ENCODE measurements at places on chromosomes 7 and 10.

GRCh38 chr10:33258967-33259366 is 75.5 kb downstream of the NRP1 start:
- peak; percentile 53 for DNase-seq

DNA sequence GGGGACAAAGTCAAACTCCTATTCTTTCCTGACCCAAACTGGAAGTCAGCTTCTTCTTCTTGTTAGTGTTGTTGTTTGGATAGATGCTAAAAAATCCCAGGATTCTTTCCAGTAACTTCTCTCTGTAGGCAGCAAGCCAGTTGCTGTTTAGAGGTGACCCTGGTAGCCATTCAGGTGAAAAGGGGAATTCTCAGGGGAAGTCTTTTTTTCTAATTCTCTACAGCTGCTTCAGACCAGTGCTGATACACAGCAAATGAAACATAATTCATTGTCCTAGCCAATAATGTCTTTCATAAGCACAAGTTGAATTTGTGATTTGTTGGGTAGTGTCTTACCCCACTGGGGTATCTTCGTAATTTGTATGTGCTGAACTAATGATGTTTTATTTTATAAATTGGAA is 357.3 kb downstream of the BBS9 start:
- DNase-seq = no peak

GRCh38 chr7:105788816-105789349 is 87.5 kb downstream of the ATXN7L1 start:
- no peak for DNase-seq

DNA sequence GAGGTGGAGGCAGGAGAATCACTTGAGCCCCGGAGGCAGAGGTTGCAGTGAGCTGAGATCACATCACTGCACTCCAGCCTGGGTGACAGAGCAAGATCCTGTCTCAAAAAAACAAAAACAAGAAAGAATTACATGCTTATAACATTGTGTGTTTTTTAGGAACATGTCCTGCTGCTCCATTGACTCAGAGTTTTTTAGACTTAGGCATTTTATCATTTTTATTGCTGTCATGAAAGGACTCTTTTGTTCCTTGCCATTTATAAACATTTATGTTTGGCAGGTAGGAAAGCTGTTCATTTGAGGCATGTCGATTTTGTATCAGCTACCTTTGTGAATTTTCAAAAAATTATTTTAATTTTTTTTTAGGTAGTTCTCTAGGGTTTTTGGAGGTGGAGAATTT is 20.3 kb downstream of the COL26A1 start:
- no peak for DNase-seq

- no peak for DNase-seq
Measured at GRCh38 chr10:5603091-5603847, 63.1 kb downstream of the ASB13 start.

DNA sequence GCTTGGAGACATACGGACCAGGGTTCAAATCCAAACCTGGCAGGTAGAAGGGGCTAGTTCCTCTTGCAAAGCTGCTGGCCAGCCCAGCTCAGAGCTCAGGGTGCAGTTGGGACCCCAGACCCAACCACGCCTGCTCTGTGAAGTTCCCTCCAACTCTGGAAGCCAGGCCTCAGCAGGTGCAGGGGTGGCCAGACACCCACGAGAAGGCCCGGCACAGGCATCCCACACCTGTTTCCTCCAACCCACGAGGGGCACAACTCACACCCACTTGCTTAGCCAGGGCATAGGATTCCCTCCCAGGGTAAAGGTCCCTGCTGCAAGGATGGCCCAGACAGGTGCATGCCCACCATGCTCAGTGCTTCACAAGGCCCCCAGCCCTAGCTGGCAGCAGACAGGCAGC is 262.4 kb downstream of the GRID1 start:
- no peak for DNase-seq

- DNase-seq = peak; percentile 61
Measured at GRCh38 chr7:134176037-134176350, 48.9 kb downstream of the LRGUK start.

DNA sequence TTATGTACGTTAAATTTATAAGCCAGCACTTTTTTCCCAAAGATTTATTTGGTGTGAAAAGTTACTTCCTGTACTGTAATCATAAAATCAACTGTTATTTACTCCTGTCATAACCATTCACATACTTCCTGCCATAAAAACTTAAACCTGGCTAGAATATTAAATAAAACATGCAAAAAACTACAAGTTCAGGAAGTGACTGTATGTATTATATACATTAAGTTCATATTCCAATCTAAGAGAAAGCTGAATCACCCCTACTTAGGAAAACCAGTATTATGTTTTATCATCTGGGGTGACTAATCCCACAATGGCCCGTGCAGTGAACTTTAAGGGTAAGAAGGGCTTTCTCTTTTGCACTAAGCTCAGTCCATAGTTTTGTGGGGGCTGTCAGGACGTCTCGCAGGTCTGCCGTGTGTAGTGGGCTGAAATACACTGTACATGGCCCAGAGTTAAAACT is 183.7 kb upstream of the KLF14 start:
- peak; percentile 73 for DNase-seq

- no peak for DNase-seq
Measured at GRCh38 chr10:8092428-8092827, 37.9 kb downstream of the GATA3 start.

- DNase-seq = no peak
Measured at GRCh38 chr10:113138937-113139585, 189.0 kb downstream of the TCF7L2 start.

- DNase-seq = peak; percentile 48
Measured at GRCh38 chr10:77087366-77087765, 550.2 kb downstream of the KCNMA1 start.

GRCh38 chr7:134768243-134768642 is 11.2 kb upstream of the CALD1 start:
- no peak for DNase-seq

DNA sequence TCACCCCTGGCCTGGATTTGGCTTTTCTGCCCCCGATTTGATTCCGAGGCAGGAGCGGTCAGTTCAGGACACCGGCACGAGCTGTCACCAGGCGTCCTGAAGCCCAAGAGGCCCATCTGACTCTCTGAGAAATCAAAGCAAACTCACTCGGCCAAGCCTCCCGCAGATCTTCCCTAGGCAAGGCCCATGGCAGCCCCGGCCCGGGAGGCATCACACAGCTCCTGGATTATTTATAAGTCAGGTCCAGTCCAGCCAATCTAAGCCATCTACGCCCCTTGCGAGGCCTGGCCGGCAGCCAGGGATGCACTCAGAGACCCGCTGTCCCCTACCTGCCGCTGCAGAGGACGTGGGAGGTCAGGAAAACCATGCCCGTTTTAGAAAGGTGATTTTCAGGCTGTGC is 87.3 kb upstream of the DIP2C start:
- DNase-seq = no peak

- DNase-seq = no peak
Measured at GRCh38 chr10:102113261-102113955, 6.8 kb downstream of the LDB1 start.

GRCh38 chr10:128147669-128148068 is 21.4 kb upstream of the MKI67 start:
- DNase-seq = peak; percentile 98

DNA sequence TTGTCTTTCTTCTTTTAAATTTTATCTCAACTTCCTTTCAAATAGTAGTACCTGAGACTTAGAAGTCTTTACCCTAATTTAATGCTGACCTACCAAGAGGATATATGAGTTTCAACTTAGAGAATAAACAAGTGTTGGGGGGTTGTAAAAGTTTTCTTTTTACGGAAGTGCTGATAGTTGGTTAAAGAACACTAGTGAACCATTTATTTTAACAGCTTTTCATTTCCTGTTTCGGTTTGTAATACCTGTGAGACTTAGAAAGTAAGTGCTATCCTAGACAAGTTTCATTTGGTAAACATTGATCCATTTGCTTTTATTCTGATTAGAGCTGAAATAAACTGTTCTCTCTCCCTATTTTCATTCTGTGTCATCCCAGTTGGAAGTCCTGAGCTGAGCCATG is 683.1 kb upstream of the SORCS1 start:
- no peak for DNase-seq

DNA sequence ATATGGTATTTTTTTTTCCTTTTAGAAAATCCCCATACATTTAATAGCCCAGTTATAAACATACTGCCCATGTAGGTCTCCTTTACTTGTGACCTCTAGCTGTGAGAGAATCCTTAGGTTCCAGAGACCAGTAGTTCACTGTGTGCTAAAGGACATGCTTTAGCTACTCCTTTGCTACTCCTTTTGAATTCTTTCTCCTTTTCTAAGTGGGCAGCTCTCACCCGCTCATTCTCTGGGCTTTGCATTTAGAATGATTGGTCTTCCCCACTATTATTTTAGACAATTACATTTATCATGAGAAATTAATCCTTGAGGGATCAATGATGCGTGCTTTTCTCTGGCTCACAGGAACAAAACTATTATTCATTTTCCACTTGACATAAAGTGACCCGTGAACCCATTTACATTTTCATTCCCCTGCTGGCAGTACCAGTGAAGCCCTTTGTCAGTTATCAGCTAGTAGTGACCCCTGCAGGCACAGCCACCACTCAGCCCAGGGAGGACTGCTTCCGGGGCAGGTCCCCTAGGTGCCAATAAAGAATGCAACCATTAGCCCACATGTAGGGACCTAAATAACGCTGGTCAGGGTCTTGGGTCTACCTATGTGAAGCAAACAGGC is 844.3 kb downstream of the CNTNAP2 start:
- no peak for DNase-seq

GRCh38 chr7:100677308-100678267 is 4.0 kb downstream of the GNB2 start:
- no peak for DNase-seq

- DNase-seq = peak; percentile 39
Measured at GRCh38 chr10:77431209-77431611, 206.4 kb downstream of the KCNMA1 start.

- no peak for DNase-seq
Measured at GRCh38 chr7:120873401-120873800, 15.5 kb upstream of the TSPAN12 start.

- DNase-seq = no peak
Measured at GRCh38 chr7:139523199-139523941, at the start of gene CLEC2L. Gene CLEC2L (plus strand): TSS chr7:139523685. CDS start chr7:139523928, 243 bp downstream.

DNA sequence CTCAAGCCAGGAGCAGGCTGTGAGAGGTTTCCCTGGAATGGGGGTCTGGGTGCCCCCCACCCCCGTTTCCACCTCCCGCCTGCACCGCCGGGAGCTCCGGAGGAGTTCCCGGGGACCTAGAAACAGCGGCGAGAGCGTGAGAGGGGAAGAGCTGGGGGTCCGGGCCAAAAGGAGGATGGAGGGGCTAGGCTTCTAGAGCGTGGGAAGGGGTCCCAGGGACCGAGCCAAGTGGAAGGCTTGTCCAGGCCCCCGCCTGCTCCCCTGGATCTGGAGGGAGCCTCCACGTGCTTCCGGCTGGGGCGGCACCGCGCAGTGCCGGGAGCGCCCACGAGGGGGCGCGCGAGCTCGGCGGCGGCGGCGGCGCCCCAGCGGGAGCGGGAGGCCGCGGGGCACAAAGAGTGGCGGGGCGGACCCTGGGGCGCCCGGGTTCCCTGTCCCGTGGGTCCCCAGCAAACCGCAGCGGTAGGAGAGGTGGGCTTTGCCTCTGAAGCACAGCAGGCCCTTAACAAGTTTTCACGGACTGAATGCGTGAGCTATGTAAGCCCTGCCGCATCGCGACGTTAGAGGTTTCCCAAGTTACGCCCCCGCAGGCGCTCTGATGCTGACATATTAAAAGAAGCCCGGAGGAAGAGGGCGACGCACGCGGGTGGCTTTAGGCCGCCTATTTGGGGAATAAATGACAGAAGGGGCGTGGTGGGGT is 104.4 kb upstream of the LRRC4 start:
- peak; percentile 36 for DNase-seq

DNA sequence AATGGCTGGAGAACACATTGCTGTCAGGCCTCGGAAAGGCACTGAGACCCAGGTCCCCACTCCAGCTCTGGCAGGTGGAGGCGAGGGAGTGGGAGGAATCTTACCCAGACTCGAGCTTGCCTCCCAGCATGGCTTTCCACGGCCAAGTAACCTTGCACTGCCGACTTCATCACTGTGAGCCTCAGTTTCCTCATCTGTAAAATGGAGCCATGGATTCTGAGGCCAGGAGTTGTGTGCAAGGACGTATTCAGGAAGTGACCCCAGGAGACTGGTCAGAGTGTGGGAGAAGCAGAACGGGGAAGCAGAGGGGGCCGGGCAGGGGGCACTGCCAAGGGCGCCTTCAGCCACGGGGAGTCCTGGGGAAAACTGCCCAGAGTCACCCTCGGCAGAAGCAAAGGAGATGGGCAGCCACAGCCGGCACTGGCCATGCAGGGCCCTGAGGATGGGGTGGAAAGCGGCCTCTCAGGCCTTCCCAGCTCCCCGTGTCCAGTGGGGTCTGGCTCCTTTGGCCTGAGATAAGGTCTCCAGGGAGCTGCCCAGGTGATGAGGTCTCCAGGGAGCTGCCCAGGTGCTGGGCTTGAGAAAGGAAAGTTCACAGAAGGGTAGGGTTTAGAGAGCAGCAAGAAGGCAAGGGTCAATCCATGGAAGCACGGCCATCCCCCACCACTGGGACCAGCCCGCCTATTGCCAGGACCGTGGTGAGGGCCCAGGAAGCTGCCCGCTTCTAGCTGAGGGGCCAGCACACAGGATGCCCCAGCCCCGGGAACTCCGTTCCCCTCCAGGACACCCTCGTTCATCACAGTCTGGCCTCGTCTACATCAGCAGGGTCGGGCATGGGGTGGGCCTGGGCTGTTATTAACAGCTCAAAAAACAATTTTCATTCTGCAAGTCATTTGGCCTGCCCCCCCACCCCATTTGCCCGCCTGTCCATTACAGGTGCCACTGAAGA is 34.3 kb upstream of the EN2 start:
- DNase-seq = no peak

DNA sequence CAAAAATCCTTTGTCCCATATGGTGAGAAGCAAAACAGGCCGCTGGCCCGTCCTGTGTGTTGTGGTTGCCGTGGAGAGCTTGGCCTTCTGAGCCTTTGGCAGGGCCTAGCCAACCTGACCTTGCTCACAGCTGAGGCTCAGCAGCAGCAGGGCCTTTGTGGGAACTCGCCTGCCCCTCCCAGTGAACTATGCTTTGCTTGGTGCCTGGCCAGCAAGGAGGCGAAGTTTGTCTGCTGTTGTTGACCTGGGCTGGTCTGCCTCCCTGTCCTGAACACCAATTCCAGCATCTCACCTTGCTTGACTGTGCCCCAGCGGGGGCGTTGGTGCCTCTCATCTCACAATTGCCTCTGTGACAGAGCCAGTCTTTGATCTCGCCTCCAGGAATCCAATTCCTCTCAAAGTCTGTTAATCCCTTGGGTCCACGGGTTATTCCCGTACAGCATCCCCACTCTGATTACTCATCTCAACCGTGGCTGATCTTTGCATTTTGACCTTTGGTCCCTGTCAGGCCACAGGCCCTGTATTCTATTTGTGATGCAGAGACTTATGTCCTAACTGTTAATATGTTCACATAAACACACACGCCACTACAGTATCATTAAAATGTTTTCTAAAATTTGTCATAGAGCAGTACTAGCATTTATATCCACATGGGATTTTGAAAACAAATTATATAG is 22.6 kb downstream of the EPDR1 start:
- DNase-seq = peak; percentile 38

DNA sequence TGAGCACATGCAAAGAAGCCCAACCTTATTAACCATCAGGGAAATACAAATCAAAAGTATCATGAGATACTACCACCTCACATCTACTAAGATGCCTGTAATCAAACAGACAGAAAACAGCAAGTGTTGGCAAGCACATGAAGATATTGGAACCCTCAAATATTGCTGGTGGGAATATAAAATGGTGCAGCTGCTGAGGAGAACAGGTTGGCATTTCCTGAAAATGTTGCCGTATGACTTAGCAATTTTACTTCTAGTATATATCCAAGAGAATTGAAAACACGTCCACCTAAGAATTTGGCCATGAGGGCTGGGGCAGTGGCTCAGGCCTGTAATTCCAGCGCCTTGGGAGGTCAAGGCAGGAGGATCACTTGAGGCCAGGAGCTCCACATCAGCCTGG is 39.4 kb upstream of the TNRC18 start:
- no peak for DNase-seq

- peak; percentile 10 for DNase-seq
Measured at GRCh38 chr7:150685219-150686029, at the start of gene GIMAP2. Gene GIMAP2 (plus strand): TSS chr7:150685706. CDS start chr7:150687060, 1,354 bp downstream.

Measured in fibroblast of upper back skin (primary cell).